NCI-H345 (cell line): ENCODE measurements at places on chromosomes 6 and 20.

DNA sequence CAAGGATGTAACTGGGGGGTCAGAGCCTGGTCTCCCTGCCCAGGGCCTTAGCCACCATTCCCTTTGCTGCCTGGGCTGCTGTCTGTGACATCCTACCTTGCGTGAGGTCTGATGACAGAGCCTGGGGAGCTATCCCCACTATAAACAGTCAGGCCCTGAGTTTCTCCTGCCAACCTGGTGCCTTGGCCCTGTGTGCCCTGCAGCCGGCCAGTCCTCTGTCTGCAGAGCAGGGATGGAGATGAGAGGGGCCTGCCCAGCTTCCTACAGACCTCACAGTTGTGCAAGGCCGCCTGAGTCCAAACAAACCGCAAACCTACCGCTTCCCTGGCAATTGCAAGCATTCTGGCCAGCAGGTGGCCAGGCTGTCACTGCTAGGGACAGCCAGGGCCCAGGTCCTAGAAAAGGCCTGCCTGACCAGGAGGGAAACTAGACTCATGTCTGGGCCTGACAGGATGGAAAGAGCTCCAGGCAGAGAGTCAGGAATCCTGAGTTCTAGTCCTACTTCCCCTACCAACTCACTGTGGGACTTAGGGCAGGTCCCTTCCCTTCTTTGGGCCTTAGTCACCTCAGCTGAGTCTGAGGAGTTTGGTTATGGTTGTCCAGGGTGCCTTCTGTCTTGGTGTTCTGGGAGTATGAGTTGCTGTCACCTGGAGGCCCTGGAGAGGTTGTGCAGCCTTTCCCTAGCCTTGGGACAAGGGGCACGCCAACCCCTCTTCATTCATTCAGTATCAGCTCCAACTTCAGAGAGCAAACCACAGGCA is 86.2 kb downstream of the VEGFA start:
- DNase-seq = no peak

- DNase-seq = peak; percentile 37
These were observed 61.8 kb downstream of the BTBD3 start for GRCh38 chr20:11979306-11979990.

- DNase-seq = no peak
These were observed 27.6 kb upstream of the RIMS4 start for GRCh38 chr20:44837946-44838345.

GRCh38 chr20:15922556-15922955 is 650.7 kb downstream of the KIF16B start:
- no peak for DNase-seq

DNA sequence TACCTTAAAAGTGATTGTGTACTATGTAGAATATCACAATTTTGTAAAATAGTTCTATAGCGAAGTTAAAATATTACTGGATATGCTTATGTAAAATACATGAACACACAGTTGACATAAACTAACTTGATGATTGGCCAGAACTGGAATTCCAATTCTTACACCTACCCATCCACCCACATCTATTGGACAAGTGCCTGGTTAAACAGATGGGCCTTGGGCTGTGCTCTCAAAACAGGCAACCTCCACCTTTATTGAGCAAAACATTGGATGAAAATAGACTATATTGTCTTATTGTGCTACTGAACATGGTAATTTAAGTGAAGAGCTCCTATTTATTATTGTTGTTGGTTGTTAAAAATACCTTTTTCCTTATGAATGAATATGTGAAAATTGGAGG is 154.0 kb upstream of the FLRT3 start:
- DNase-seq = no peak
